ENCODE measurements at places on chromosomes 7 and 10.
A peak's percentile ranks its signal among the peaks of the same experiment; 100 is the strongest.

GRCh38 chr10:85557077-85557476, 809.5 kb downstream of the GRID1 start:
- no peaks in the 10 kb centered on the region for H3K27me3 ChIP-seq
- DNase-seq = no peak
- no peaks in the 10 kb centered on the region for H3K36me3 ChIP-seq
- no peak overlapping the region for H3K27ac ChIP-seq

GRCh38 chr10:6069081-6069931, 7.1 kb upstream of the IL2RA start:
- H3K27me3 ChIP-seq = no peaks in the 10 kb centered on the region
- H3K36me3 ChIP-seq = no peaks in the 10 kb centered on the region
- DNase-seq = no peak
- H3K4me3 ChIP-seq = no peak overlapping the region

GRCh38 chr7:47518827-47519226, 63.1 kb downstream of the TNS3 start:
- H3K36me3 ChIP-seq = no peaks in the 10 kb centered on the region
- H3K27ac ChIP-seq = no peak overlapping the region
- no peak overlapping the region for H3K4me3 ChIP-seq
- H3K27me3 ChIP-seq = no peaks in the 10 kb centered on the region

- peaks cover 27% of the 10 kb centered on the region for H3K36me3 ChIP-seq
- H3K27me3 ChIP-seq = no peaks in the 10 kb centered on the region
- DNase-seq = no peak
Measured at GRCh38 chr7:149074116-149074885, 16.2 kb downstream of the ZNF786 start.

DNA sequence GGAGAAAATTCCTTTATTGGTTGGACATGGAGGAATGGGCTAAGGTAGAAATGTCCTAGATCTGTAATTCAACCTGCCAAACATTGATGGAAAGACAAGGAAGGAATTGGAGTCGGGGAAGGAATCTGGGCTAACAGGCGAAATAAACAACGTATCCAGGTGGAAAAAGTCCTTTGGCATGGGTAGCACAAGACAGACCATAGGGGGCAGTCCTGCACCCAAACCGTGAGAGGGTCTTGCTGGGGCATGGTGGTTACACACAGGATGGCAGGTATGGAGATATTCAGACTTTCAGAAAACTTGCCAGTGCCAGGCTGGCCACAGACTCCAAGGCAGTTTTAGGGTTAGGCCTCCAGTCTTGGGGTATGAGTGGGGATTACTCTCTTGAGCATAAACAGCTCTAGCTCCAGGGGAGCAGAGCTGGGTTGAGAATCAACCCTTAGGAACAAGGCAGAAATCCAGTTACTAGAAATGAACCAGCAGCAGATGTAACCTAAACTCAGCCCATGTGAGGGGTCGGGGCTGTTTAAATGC, 188.6 kb upstream of the GDF10 start:
- no peak overlapping the region for H3K4me3 ChIP-seq
- H3K27me3 ChIP-seq = no peaks in the 10 kb centered on the region
- DNase-seq = no peak
- no peak overlapping the region for H3K27ac ChIP-seq

DNA sequence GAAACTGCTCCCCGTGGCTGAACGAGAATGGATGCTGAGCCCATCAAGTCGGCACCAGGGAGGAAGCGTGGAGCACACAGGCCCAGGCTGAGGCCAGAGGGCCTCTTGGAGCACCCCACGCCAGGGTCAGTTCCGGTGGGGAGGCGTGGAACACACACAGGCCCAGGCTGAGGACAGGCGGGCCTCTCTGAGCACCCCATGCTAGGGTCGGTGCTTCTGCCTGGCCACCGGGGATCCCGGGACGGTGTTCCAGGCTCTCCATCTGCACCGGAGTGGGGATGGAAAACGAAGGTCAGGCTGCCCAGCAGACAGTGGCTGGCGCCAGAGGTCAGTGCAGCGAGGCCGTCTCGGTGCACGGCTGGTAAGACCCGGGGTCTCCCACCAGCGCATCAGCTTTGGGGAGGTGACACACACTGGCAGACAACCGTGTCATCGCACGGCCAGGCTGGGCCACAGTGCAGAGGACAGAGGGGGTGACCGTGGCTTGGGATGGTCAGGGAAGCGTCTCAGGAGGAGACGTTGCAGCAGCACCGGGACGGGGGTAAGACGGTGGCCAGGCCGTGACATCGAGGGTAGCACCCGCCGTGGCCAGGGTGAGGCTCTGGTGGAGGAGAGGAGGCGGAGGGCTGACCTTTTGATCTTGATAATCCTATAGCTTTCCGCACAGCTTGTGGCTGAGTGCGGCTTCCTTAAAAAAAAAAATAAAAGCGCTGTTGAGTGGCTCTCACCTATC, 203.9 kb downstream of the ELFN1 start:
- no peak overlapping the region for H3K4me3 ChIP-seq
- H3K36me3 ChIP-seq = no peaks in the 10 kb centered on the region
- no peak for DNase-seq
- H3K27ac ChIP-seq = no peak overlapping the region
- no peaks in the 10 kb centered on the region for H3K4me1 ChIP-seq
- H3K27me3 ChIP-seq = no peaks in the 10 kb centered on the region

GRCh38 chr10:86673827-86674581, 5.7 kb downstream of the LDB3 start:
- DNase-seq = no peak
- H3K27me3 ChIP-seq = no peaks in the 10 kb centered on the region
- H3K4me3 ChIP-seq = no peak overlapping the region
- H3K27ac ChIP-seq = no peak overlapping the region
- H3K36me3 ChIP-seq = no peaks in the 10 kb centered on the region

DNA sequence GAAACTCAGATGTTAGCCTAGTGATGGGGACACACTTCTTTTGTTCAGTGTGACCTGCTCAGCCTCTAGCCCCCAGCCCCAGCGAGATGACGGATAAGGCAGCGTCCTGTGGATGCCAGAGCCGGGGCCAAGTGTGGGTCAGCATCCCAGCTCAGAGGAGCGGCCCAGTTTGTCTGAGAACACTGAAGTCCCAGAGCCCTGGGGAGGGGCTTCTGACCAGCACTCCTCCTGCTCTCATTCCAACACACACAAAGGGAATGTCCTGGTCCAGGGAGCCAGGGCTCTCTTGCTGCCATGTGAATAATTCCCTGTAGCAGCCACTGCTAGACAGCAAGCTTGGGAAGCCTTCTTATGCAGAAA, 4.5 kb upstream of the ATP6V0E2 start:
- H3K36me3 ChIP-seq = no peaks in the 10 kb centered on the region
- H3K4me1 ChIP-seq = no peaks in the 10 kb centered on the region
- no peak overlapping the region for H3K27ac ChIP-seq
- H3K27me3 ChIP-seq = no peaks in the 10 kb centered on the region
- H3K4me3 ChIP-seq = no peak overlapping the region
- DNase-seq = peak; percentile 6

- peaks cover 43% of the 10 kb centered on the region for H3K36me3 ChIP-seq
- no peak for DNase-seq
- H3K4me1 ChIP-seq = no peaks in the 10 kb centered on the region
- H3K4me3 ChIP-seq = no peak overlapping the region
Measured at GRCh38 chr7:92206672-92207071, 27.7 kb upstream of the LRRD1 start.

DNA sequence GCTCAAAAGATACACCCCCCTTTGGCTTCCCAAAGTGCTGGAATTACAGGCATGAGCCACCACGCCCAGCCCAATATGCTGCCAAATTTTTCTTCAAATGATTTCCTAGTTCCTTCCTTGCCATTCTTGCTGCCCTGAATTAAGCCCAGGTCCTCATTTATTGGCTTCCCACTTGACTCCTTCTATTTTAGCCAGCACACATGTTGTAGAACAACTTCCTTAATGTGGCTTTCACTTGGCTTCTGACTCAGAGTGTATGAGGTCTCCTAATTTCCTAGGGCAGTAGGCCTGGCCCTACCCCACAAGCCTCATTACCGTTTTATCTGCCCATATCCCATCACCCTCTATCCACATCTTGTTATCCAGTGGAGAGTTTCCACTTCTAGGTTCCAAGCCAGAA, 21.8 kb upstream of the HIPK2 start:
- no peaks in the 10 kb centered on the region for H3K4me1 ChIP-seq
- no peak overlapping the region for H3K4me3 ChIP-seq
- no peak for DNase-seq
- no peaks in the 10 kb centered on the region for H3K27me3 ChIP-seq
- H3K27ac ChIP-seq = no peak overlapping the region

DNA sequence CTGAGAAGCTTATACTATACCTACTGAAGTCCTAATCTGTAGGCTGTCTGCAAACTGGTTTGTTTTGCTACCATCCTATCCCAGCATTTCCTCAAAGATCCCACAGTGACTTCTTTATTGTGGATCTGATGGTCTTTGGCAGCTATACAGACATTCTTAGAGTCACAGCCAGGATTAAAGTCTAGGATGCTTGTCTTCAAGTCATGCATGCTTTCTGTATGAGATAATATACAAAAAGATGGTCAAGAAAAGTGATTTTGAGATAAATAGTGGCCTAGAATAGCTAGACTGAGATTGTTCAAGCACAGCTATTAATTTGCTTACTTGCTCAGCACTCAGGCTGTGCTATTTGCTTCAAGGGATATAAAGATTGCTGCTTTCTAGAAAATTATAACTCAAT, 454.4 kb downstream of the AUTS2 start:
- no peak overlapping the region for H3K4me3 ChIP-seq
- H3K4me1 ChIP-seq = no peaks in the 10 kb centered on the region
- H3K27me3 ChIP-seq = no peaks in the 10 kb centered on the region
- H3K36me3 ChIP-seq = no peaks in the 10 kb centered on the region
- H3K27ac ChIP-seq = no peak overlapping the region
- no peak for DNase-seq

GRCh38 chr7:5139998-5140397, 50.0 kb upstream of the WIPI2 start:
- DNase-seq = no peak
- no peaks in the 10 kb centered on the region for H3K36me3 ChIP-seq
- H3K4me1 ChIP-seq = no peaks in the 10 kb centered on the region
- H3K4me3 ChIP-seq = no peak overlapping the region
- H3K27me3 ChIP-seq = no peaks in the 10 kb centered on the region

- no peaks in the 10 kb centered on the region for H3K36me3 ChIP-seq
- no peak for DNase-seq
- no peak overlapping the region for H3K27ac ChIP-seq
- no peak overlapping the region for H3K4me3 ChIP-seq
Measured at GRCh38 chr7:572416-573268, 53.0 kb upstream of the PDGFA start.

- peak overlapping the region; percentile 44 for H3K27ac ChIP-seq
- H3K36me3 ChIP-seq = no peaks in the 10 kb centered on the region
- H3K4me1 ChIP-seq = no peaks in the 10 kb centered on the region
- no peak for DNase-seq
- H3K4me3 ChIP-seq = no peak overlapping the region
- H3K27me3 ChIP-seq = no peaks in the 10 kb centered on the region
Measured at GRCh38 chr10:75335191-75335590, 66.4 kb downstream of the ZNF503 start.

GRCh38 chr7:142753366-142753765, 4.1 kb downstream of the PRSS1 start:
- H3K27ac ChIP-seq = peak overlapping the region; percentile 91
- H3K27me3 ChIP-seq = no peaks in the 10 kb centered on the region
- no peak overlapping the region for H3K4me3 ChIP-seq
- peaks cover 5% of the 10 kb centered on the region for H3K4me1 ChIP-seq
- no peaks in the 10 kb centered on the region for H3K36me3 ChIP-seq
- DNase-seq = peak; percentile 81

DNA sequence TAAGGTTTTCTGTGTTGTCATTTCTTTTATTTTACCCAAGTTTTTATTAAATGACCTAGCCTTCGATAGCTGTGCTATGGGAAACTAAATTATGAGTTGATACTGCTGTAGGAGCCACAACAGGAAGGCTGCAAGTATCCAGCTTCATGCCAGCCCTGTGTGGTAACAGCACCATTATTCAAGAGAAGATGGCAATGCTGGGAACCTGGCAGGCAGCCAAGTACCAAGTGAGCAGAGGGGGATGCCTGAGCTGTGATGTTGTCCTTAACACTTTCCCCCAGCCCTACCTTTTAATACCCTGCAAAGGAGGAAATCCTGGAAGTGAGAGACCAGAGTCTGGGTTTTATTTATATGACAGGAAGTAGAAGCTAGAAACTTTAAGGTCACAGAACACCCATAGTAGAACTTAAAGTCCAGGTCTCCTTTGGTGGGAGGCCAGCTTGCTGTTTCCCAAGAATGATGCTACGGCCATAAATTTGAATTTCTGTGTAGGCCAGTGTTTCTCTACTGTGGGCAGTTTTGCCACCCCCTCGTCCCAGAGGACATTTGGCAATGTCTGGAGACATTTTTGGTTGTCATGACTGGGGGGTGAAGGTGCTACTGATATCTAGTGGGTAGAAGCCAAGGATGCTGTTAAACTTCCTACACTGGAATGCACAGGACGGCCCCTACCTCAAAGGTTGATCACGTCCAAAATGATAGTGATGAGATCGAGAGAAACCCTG, 9.2 kb upstream of the ATXN7L1 start:
- no peaks in the 10 kb centered on the region for H3K27me3 ChIP-seq
- no peak overlapping the region for H3K4me3 ChIP-seq
- no peak overlapping the region for H3K27ac ChIP-seq
- no peak for DNase-seq

DNA sequence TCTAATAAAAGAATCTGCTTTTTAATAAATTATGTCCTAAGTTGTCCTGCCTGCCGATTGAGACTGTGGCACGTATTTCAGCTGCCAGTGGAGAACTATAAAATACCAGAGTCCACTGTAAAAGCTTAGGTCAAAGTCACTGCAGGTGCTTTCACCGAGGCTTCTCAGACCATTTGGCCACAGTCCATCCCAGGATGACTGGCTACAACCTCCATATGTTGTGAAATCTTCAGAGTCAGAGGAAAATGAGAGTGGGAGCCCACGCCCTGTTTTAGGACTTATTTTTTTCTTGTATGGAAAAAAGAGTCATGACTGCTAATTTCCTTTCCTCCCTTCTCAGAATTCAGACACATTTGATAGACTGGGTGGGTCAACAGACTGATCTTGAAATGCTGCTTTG, 182.9 kb downstream of the ANK3 start:
- no peaks in the 10 kb centered on the region for H3K27me3 ChIP-seq
- no peaks in the 10 kb centered on the region for H3K4me1 ChIP-seq
- no peaks in the 10 kb centered on the region for H3K36me3 ChIP-seq
- no peak overlapping the region for H3K27ac ChIP-seq
- DNase-seq = no peak
- no peak overlapping the region for H3K4me3 ChIP-seq

GRCh38 chr7:111987886-111988285, 218.3 kb downstream of the DOCK4 start:
- H3K27ac ChIP-seq = no peak overlapping the region
- H3K4me1 ChIP-seq = no peaks in the 10 kb centered on the region
- H3K36me3 ChIP-seq = no peaks in the 10 kb centered on the region
- H3K4me3 ChIP-seq = no peak overlapping the region

GRCh38 chr10:71720288-71720687, 710 bp upstream of the C10orf105 start:
- no peaks in the 10 kb centered on the region for H3K36me3 ChIP-seq
- no peak for DNase-seq
- no peak overlapping the region for H3K4me3 ChIP-seq
- H3K4me1 ChIP-seq = no peaks in the 10 kb centered on the region

- H3K36me3 ChIP-seq = no peaks in the 10 kb centered on the region
- H3K27me3 ChIP-seq = peaks cover 13% of the 10 kb centered on the region
- no peak overlapping the region for H3K27ac ChIP-seq
- no peak overlapping the region for H3K4me3 ChIP-seq
- no peak for DNase-seq
Measured at GRCh38 chr10:129909080-129909479, 55.0 kb downstream of the EBF3 start.

GRCh38 chr10:76459016-76459730, 1027.7 kb downstream of the LRMDA start:
- H3K27ac ChIP-seq = no peak overlapping the region
- H3K4me1 ChIP-seq = no peaks in the 10 kb centered on the region
- H3K4me3 ChIP-seq = no peak overlapping the region
- DNase-seq = no peak
- no peaks in the 10 kb centered on the region for H3K36me3 ChIP-seq
- H3K27me3 ChIP-seq = no peaks in the 10 kb centered on the region

Data from pancreas (tissue), 10 donors.